ENCODE measurements at places on chromosomes 5 and 9. TPM values are rescaled to one million over a fixed set of nuclear protein-coding genes. Genes with fewer than 3 reads are reported as not detected.

The LMBRD2 gene
- total RNA-seq, result 22.1 TPM

DNA sequence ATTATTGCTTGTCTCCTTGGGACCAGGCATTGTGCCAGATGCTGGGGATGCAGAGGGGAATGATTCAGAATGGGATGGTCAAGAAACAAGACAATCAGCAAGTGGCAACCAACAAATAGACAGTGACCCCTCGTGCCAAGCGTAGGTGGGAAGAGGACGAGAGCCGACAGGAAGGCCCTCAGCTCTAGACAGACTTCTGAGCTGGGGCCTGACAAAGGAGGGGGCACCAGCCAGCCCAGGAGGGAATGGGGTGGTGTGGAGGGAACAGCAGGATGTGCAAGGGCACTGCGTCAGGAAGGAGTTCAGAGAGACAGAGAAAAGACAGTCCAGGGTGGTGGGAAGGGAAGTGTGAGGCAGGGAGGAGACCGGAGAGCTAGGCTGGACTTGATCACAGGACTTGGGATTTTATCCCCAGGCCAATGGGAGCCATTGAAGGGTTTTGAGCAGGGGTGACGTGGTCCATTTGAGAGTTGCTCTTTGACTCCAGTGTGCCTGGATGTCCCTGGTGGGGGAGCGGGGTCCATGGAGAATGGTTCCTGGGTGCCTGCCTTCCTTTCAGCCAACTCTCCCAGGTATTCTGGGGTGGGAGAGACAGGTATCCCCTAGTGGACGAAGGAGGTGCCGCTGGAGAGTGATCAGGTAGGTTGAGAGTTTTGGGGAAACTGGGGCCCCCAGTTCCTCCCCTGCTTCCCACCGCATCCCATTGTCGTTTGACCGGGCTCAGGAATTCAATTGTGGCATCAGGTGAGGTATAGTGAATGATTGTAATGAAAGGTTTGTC lies 79.3 kb upstream of the ZNF618 start:
- DNase-seq, result no peak

- peak; percentile 53 for DNase-seq
Observed at GRCh38 chr9:95516734-95517558, at the start of gene PTCH1. PTCH1 (minus strand) TSS chr9:95516971.

The SKP1 gene
- 271 TPM for total RNA-seq

DNA sequence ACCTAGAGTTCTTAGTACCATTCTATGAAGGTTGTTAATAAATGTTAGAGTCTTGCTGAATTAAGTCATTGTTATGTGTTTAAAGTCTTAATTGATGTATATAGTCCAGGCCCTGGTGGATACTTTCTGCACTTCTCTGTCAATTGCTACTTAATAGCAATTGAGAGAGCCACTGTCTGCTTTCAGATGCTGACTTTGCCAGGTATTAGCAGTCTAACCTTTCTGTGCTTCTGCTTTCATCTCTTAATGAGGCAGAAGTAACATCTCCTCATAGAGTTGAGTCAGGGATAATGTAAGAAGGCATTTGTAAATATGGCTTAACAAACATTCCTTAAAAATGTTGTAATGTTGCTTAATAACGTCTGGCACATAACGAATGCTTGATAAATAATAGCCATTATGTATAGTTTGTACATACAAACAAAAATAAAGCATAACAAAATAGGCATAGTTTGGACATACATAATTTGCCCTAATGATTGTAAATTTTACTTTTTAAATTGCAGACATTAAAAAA lies 28.3 kb downstream of the RASGRF2 start:
- DNase-seq, result no peak
